ENCODE measurements at places on chromosomes 16 and 17.

DNA sequence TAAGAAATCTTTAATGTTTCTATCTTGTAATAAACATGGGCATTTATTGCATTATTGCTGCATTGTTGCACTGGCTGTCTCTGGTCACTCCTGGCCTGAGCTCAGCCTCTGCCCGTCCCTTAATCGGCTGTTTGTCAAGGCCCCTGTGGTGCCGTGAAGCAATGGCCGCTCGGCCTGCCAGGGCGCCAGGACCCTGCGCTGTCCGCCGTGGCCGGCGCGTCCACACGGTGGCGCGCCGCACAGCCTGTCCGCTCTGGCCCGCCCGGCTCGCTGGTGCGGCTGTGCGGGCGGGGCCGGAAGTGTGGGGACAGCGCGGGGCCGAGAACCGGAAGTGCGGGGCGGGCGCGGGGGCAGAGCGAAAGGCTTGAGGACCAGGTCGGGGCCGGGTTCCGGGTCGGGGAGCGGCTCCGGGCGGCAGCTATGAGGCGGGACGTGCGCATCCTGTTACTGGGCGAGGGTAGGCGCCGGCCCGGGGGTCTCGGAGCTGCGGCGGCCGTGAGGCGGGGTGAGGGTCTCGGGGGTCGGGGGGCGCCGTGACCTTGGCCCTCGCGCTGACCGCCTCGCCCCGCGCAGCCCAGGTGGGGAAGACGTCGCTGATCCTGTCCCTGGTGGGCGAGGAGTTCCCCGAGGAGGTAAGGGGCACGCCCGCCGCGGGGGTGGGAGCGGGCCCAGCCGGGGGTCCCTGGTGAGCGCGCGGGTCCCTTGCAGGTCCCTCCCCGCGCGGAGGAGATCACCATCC is at the start of gene RHOT2:
TSS of gene RHOT2 (plus strand) at position 353 of the 739 bp plus-strand sequence. CDS start at position 421, 68 bp downstream.
- peak; percentile 85 for DNase-seq

GRCh38 chr16:69410219-69410990 is 14.0 kb upstream of the CYB5B start:
- DNase-seq: no peak

DNA sequence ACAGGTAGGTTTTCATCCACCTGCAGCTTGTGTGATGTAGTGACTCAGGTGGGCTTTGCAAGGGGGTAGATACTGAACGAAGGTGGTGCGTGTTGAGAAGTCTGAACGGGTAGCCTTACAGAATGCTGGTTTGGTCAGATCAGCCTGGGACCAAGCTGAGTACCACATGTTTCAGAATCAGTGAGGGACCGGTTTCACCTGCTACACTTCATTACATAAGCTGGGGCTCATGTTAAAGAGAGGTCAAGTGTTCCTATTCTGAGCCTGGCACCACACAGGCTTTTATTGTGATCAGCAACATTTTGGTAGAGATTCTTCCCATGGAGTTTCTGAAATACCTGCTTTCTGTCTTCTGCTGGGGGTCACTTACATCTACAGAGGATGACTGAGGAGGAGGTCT is 207.4 kb upstream of the EEF2KMT start:
- DNase-seq: no peak

DNA sequence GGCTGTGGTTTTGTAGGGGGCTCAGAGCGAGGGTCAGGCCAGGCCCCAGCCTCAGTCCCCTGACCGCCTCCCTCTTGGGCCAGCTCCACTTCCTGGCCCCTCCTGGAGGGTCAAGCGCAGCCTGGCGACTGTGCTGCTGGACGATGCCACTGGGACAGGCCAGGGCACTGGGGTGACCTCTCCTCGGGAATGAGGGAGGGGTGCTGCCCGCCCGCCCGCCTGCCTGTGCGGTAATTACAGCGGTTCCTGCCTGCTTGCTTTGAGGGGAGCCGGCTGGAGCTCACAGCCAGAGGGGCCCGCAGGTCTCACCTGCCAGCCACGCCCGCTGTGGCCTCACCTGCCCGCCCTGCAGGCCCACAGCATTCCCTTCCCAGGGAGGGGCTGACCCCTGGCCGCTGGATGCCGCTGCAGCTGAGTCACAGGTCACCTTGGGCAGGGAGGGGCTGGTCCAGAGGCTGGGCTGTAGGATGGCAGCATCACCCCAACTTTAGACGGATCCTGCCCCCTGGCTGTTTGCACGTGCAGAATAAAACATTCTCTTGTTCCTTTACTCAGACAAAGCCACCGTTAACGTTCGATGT is 76.7 kb upstream of the CBX4 start:
- DNase-seq: no peak

DNA sequence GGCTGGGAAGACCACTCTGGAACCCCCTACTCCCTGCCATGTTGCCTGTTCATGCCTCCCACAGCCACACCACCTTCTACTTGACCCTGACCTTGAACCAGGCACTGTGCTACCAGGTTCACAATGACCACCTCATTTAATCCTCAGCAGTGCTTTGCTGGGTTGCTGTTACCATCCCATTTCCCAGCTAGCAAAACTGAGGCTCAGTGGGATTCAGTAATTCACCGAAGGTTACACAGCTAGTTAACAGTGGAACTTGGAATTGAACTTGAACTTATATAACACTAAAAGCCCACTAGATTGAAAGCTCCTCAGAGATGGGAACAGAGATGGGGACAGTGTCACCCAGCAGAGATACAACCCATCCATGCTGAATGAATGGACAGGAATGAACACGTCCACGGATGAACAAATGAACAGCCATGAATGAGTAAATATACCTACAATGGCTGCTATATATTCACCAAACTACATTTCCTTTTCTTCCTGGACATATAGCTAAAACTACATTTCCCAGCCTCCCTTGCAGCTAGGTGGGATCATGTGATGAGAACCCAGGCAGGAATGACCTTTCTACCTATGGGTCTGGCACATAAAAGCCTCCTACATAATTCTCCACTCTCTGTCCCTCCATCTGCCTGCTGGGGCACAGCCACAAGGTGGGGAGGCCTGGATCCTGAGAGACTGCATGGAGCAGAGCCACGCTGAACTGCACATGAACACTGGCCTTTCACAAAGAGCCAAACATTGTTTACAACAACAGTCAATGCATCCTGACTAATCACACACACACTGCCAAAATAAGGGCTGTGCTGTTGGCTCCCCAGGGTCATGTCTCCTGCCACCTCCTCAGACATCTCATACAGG is 94.8 kb downstream of the RMI2 start:
- DNase-seq: no peak

GRCh38 chr17:2108170-2108569 is 53.3 kb downstream of the HIC1 start:
- no peak for DNase-seq

GRCh38 chr16:75861311-75862097 is 135.2 kb upstream of the CPHXL start:
- DNase-seq: no peak

GRCh38 chr17:40884708-40885512 is at the start of gene KRT20:
Gene KRT20 (minus strand): TSS chr17:40885242. CDS start chr17:40885185, 57 bp downstream.
- DNase-seq: no peak

DNA sequence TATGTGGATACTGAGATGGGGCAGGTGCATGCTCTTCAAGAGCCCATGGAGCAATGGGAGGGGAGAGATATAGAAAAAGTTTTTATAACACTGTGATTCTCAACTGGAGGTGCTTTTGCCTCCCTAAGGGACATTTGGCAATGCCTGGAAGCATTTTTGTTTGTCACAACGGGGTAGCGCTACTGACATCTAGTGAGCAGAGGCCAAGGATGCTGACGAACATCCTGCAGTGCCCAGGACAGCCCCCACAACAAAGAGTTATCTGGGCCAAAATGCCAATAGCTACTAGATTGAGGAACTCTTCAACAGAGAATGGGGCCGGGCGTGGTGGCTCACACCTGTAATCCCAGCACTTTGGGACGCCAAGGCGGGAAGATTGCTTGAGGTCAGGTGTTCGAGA is 67.2 kb upstream of the CLEC3A start:
- DNase-seq: no peak

- no peak for DNase-seq
These were observed 36.0 kb upstream of the SLC47A1 start for GRCh38 chr17:19497624-19498023.

- DNase-seq: no peak
These were observed 1.0 kb upstream of the SDK2 start for GRCh38 chr17:73645050-73645871.

DNA sequence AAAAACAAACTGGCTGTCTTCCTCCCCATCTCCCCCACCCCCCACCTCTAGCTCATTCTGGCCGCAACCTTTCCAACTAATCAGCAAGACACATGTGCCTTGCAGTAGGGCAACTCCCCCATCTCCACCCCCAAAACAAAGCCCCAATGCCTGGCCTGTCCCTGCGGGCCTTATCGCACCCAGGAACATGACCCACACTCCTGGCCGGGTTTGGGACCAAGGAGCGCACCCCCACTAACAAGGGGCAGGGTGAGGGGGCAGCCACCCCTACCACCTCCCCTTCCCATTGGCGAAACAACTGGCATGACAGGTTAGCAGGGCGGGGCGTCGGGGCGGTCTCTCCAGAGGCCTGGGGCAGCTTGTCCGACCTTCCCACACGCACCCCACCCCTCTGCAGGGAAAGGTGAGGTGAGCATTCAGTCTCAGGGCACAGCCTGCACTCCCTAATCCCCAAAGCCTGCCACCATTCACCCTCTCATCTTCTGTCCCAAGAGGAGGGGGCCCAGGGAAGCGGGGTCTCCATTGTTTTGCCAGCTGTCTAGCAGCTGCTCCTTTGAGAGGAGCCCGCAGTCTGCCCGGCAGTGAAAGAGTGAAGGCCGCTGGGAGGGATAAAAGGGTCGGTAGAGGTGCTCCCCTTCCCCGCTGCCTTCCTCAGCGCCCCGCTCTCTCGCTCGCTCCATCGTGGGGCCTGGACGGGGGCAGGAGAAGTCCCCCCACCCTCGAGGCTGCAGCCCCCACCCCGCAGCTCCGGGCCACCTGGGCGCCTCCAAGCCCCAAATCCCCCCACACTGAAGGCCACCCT is 765 bp downstream of the MYO18A start:
- DNase-seq: no peak

GRCh38 chr17:35243561-35244340 is 879 bp downstream of the SLFN5 start:
- peak; percentile 40 for DNase-seq

DNA sequence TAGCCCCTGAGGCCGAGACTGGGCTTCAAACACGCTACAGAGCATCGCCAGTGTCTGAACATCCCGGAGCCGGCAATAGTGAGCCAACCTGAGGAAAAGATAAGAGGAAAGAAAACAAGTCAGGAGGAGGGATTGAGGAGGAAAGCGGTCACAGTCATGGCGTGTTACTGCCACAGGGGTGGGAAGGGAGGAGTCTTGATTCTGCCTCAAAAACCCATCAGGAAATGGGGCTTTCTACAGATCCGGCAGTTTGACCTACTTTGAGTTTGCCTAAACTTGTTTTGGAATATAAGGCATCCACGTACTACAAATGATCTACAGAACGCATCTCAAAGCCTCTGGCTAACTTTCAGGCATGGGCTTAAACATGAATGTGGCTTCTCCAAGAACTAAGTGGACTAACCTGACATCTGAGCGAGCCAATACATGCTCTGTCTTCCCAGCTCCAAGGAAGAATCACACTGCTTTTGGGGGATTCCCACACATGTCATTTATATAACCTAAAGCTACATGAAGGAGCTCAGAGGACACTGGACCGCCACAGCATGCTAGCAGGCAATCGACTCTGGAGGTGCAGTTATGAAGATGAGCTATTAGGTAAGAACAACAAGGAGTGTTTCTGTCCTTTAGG is 96.6 kb downstream of the WDR59 start:
- DNase-seq: peak; percentile 11

GRCh38 chr16:58035356-58036170 is 10.0 kb downstream of the MMP15 start:
- no peak for DNase-seq

DNA sequence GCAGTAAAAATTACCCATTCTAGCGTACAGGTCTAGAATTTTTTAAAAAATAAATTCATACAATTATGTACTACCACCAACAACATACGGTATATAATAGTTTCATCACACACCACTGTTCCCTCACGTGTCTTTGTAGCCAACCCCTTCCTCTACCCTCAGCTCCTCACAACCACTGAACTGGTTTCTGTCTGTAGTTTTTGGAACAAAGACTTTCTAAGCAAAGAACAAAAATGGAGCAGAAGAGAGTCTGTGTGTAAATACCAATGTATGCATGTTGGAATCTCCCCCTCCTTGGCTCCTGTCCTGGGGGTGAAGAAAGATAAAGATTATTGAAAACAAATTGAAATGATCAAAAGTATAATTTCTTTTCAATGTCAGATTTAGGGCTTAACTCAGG is 31.9 kb upstream of the CCR7 start:
- DNase-seq: no peak

- DNase-seq: no peak
These were observed 1.0 kb downstream of the FOXJ1 start for GRCh38 chr17:76139801-76140660.

- DNase-seq: no peak
These were observed 27.1 kb downstream of the OGFOD1 start for GRCh38 chr16:56478281-56479049.

- DNase-seq: no peak
These were observed 2.5 kb downstream of the CD300C start for GRCh38 chr17:74543406-74543805.

GRCh38 chr17:70238228-70238627 is 68.9 kb downstream of the KCNJ2 start:
- no peak for DNase-seq

DNA sequence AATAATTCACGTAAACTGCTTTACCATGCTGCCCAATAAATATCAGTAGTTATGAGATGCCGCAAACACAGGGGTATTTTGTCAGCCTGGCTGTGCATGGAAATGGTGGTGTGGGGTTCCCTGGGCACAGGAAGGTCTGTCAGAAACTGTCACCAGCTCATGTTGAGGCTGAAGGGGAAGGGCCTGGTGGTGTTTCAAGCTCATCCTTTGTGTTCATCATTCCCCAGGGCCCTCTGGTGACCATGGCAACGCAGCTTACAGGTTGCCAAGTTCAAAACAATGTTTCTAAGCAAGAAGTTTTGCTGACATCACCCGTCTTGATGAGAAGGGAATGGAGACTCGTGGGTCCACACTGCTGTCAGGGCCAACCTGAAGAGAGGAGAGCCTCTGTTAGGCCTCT is 348.9 kb upstream of the C16orf82 start:
- DNase-seq: no peak
